Bronchial epithelial cell (primary cell): ENCODE measurements at places on chromosomes 2 and 18. TPM values are rescaled to one million over a fixed set of nuclear protein-coding genes. Genes with fewer than 3 reads are reported as not detected.

GRCh38 chr18:48959921-48960920 is 9.5 kb upstream of the SMAD7 start:
- peak; percentile 65 for DNase-seq

GRCh38 chr18:6547476-6547875 is 132.8 kb upstream of the L3MBTL4 start:
- DNase-seq, result peak; percentile 57

DNA sequence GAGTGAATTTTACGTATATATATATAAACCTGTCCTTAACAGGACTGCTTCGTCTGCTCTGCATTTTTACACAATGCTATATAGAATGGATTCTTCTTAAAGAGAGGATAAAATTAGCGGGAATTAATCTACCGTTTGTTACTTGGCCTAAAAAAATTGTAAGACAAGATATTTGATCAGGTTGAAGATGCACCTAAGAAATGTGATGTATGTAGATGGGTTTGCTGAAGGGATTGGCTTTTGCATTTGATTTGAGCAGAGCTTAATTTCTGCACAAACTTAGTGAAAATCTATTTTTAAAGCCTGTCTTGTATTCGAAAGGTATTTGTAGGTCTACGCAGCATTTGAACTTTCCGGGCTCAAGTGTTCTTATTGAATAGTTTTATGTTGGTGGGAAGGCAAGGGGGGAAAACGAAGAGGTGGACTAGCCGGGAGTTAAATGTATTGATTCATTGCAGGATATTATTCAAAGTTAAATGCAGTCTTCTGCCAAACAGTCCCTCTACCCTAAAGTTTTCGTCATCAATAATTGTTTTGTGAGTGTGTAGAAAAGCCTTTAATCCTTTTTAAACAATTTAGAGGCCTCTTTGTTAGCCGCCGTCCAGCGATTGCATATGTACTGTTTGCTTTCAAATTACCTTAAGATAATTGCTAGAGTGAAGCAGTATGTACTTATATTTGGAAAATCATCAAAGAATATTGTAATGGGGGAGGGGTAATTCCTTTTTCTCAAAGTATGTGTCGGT is 1.2 kb downstream of the PPP1CB start:
- peak; percentile 22 for DNase-seq

DNA sequence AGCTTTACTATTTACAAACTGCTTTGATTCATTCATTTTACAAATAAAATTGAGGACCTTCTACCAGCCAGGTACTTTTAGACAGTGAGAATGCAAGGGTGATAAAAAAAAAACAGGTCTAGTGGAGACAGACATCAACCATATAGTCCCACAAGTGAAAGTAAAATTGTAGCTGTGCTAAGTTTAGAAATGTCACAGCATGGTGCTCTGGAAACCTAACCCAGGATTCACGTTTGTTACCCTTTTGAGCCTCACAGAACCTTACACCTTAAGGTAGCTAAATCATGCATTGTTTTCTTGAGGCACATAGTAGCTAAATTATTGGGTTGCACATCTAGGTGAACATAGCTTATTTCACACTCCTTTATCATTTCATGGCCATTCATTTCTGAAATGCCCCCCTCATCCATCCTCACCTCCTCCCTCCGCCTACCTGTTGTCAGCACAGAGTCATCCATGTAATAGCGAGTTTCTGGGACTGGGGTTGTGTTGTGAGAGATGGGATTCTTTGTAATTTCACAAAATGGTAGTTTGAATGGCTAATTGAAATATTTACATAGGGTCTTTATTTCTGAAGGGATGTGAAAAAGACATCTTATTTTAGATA is 7.1 kb downstream of the MTA3 start:
- no peak for DNase-seq

GRCh38 chr18:12376034-12376753 is 833 bp downstream of the AFG3L2 start:
- DNase-seq, result peak; percentile 29

- no peak for DNase-seq
These were observed 2.9 kb upstream of the WDR7 start for GRCh38 chr18:56647951-56648893.

DNA sequence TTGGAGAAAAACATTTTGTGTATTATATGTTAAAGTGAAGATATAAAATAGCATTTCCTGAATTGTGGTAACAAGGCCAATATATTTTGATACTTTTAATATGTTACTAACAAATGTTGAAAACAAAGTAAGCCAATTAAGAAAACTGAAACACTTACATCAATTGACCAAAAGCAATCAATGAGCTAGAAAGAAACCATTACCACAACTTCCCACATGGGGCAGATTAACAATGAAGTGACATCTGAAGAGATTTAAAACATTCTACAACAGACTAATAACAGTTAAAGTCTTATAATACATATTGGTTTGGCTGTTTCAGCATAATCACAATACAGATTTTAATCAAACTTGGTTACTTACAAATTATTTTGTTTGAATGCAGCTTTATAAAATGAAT is 282.4 kb upstream of the NETO1 start:
- DNase-seq, result peak; percentile 3

- no peak for DNase-seq
These were observed at the start of gene INPP5D for GRCh38 chr2:233059797-233060500. Gene INPP5D, plus strand, starts transcription at chr2:233060342. Its CDS starts 137 bp downstream, at chr2:233060479.

DNA sequence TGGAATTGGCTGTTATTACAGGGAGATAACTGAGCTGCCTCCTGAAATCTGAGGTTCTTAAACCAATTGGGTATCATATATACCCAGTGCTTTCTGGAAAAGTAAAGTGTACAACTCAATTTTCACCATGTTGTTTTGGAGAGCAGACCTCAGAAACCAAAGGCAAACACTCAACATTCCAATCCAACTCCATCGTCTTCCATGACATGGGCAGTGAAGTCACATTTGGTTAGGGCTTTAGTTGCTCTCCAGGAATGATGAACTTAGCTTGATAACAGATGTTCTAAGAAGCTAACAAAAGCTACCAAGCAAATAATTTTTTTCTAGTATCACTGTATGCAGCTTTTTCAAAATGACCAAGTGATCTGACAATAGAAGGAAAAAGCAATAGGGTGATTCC is 107.0 kb upstream of the SLC35G4 start:
- DNase-seq, result no peak

GRCh38 chr2:144170179-144170578 is 349.7 kb downstream of the ZEB2 start:
- no peak for DNase-seq

GRCh38 chr2:219567791-219568361 is 3.5 kb downstream of the OBSL1 start:
- no peak for DNase-seq

DNA sequence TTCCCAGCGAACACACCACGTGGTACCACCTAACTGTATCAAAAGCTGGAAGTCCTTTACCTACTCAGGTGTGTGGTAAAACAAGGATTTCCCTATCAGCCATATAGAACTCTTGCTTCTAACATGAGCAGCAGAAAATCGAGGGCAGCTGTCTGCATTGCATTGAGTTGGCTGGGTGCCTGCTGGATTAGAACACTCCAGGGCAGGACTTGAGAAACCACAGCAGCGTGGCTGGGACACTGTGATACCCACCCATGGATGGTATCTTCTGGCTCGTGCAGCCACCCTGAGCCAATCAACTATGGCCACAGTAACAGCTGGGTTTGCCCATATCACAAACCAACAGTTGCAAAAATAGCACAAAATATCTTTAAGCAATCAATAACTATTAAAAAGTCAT is 188.3 kb downstream of the FBXO15 start:
- no peak for DNase-seq

- no peak for DNase-seq
These were observed 10.9 kb downstream of the SERPINB5 start for GRCh38 chr18:63487676-63488075.

DNA sequence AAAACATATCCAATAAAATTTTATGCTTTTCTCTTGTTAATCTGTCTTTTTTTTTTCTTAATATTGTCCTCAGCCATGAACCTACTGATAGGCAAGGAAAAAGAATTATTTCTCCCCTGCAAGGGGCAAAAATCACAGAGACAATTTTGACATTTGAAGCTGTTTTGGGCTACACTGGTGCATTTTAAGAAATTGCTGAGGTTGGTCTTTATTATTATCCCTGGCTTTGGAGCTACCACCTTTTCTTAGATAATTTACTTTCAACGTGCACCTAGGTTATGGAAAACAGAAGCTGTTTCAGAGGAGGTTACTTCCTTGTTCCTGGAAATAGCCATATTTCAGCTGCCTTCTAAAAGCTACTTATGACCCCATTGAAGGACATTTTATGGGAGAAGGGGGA is 195.5 kb upstream of the KYNU start:
- DNase-seq, result no peak

GRCh38 chr2:102834523-102835273 is 72.9 kb downstream of the TMEM182 start:
- DNase-seq, result no peak

DNA sequence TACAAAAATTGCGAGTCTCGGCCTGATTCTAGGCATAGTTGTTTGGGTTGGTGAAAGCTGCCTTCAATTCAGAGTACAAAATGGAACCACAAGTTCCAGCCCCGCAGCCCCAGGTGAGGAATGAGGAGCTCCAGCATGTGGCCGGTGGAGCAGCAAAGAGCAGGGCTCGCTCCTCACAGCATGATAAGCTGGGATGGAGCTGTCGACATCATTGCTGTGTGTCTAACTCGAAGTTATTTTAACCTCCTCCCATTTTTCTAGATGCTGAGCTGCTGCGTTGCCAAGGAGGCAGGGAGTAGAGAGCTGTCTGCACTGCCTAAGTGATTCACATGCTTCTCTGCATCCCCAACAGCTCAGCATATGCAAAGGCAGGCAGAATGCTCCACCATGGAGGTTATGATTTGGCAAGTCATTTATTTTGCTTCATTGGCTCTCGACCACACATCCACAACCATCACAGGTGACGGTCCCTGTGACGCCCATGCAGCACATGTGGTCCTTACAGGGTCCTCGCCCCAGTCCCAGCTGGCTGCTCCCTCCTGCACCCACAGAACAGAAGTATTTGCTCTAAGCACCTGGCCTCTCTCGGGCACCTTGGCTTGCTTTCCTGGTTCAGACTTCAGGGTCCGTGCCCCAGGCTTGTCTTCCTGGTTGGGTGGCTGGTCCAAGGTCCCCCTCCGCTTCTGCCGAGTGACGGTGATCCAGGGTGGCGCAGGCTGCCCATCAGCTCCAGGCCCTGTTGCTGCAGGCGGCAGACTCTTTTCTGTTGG is 66.0 kb upstream of the MGAT4A start:
- DNase-seq, result no peak

DNA sequence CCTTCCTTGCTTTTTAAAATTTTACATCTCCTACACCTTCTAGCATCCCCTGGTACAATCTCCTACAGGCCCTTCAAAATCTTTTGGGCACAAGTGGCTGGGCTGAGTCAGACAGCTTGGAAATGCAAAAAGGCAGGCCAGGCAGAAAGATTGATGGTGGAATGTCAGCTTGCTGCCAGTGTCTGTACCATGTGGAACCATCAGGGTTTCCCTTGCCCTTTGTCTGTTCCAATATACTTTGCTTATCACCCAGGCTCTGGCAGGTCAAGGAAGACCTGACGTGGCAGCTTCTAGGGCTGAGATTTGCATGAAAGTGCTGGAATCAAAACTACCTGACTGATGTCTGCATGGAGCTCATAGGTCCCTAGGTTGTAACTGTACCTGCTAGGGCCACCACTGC is 33.3 kb downstream of the GPR39 start:
- DNase-seq, result no peak

- peak; percentile 51 for DNase-seq
These were observed 24.8 kb upstream of the RPE start for GRCh38 chr2:209977386-209978239.

- DNase-seq, result no peak
These were observed 3.3 kb upstream of the POU3F3 start for GRCh38 chr2:104850361-104851290.

The TIA1 gene
- 58.7 and 81.8 TPM in 2 replicates for total RNA-seq

The CYB5A gene
- 53.2 and 66.3 TPM in 2 replicates for total RNA-seq

The STEAP3 gene
- total RNA-seq, result 8.1 and 11.8 TPM in 2 replicates

The CHRNG gene
- not detected in 2 replicates for total RNA-seq

The SFT2D3 gene
- total RNA-seq, result 3.2 and 5.0 TPM in 2 replicates

The CNDP1 gene
- total RNA-seq, result not detected in 2 replicates

The ZNF521 gene
- 0.53 TPM in 1 of 2 replicates, not detected in the other for total RNA-seq

The SIX3 gene
- not detected in 2 replicates for total RNA-seq

The TUBA4B gene
- not detected in 2 replicates for total RNA-seq
